T-helper 9 cell (primary cell): ENCODE measurements at places on chromosomes 2 and 18.

DNA sequence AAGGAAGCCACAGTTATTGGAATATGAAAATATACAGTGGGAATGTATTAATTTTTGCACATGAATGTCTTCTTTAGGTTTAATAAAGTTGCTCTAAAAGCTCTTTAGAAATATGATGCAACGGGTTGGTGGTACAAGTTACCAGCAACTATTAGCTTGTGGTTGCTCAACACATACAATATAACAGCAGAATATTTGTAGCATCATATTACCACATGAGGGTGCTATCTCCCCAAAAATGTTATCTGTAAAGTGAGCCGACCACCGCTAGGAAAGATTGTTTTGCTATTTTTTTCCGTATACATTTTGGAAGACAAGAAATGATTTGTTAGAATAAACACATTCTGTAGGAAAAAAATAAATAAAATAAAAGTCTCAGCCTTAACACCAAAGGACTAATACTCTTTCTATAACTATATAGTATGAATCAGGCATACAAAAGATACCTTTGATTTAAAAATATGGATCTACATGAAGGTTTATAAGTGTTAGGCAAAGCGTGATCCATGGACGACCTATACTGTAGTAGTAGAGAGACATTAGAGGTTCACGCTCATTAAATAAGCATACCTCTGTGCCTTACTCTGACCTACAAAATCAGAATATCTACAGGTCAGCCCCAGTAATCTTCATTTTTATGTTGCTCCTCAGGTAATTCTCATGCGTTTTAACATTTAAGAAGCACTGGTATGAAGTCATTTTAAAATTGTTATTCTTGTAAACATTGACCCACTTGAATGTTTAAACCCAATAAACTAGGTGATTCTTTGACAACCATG is 1110.6 kb upstream of the ACVR2A start:
- no peak for DNase-seq

GRCh38 chr2:219718066-219718465 is 90.6 kb downstream of the SLC4A3 start:
- DNase-seq: no peak

DNA sequence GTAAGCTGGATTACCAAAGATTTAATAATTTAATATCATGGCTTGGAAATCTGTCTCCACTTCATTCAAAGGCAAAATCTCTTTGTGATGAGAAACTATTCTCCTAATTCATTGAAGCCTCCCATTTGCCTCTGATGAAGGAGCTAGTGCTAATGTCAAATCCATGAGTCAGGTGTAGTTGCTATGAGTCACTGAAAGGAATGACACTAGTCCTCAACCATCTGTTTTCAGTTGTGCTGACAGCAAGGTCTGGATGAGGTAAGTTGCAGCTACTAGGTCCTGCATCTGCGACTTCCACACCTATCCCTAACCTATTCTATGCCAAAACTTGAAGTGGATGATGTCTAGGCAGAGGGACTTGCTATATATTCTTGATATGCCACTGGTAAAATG is 324.0 kb upstream of the UBE2E3 start:
- no peak for DNase-seq

DNA sequence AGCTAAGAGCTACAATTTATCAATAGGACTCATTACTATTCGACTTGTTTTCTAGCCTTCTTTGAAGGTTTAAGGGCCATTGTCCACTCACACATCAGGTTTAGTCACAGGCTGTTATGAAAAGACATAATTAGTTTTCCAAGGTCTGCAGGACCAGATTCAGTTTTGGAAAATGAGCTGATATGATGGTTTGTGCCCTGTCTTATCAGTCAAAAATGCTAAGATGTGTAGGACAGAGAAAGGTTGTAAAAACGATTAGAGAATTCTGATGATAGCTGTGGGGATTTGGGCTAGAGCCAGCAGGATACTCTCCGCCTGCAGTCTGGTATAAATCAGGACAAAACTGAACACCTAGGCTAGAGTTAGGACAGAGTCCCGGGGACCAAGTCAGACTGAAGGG is 213.3 kb downstream of the LRRTM1 start:
- no peak for DNase-seq

DNA sequence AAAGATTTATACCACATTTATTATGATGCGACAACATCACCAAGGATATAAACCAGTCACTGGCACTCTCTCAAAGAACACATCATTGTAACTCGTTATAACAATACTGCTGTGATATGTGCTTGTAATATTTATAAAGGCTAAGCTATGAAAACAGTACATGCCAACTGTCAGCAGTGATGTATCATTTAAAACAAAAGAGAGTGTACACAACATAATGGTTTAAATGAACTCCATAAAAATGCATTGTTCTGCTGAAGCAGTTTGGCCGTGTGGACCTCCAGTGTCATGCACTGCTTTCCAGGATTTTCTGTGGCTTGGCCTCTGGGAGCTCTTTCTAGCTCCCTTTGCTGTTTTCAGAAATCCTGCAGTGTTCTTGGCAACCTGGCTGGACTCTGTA is 215.6 kb downstream of the MTX2 start:
- DNase-seq: no peak

GRCh38 chr2:131039908-131040660 is 53.2 kb downstream of the FAM168B start:
- DNase-seq: no peak

DNA sequence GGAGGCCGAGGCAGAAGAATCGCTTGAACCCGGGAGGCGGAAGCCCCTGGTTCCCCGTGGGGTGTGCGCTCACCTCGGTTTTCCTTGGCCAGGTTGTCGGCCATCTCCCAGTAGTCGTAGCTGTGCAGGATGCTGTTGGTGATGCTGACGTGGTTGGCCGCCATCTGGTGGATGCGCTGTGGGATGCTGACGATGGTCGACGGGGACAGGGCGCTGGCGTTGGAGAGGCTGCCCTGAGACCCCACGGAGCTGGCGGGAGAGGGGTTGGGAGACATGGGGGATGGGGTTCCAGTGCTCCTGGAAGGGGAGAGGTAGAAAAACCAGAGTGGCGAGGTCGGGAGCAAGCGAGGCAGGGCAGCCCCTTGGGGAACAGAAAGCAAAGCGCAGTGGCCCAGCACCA is 64.4 kb upstream of the REV1 start:
- DNase-seq: no peak

GRCh38 chr2:218882461-218882816 is 1.8 kb downstream of the WNT10A start:
- DNase-seq: no peak

- DNase-seq: no peak
Observed at GRCh38 chr2:197946562-197946961, 142.2 kb downstream of the PLCL1 start.

- no peak for DNase-seq
Observed at GRCh38 chr2:40394031-40394430, 57.9 kb downstream of the SLC8A1 start.

GRCh38 chr2:146776596-146776995 is 1068.2 kb upstream of the ACVR2A start:
- no peak for DNase-seq

- DNase-seq: no peak
Observed at GRCh38 chr2:151157000-151157735, 104.5 kb downstream of the RBM43 start.

GRCh38 chr2:120548627-120549608 is 186.8 kb upstream of the GLI2 start:
- DNase-seq: no peak

DNA sequence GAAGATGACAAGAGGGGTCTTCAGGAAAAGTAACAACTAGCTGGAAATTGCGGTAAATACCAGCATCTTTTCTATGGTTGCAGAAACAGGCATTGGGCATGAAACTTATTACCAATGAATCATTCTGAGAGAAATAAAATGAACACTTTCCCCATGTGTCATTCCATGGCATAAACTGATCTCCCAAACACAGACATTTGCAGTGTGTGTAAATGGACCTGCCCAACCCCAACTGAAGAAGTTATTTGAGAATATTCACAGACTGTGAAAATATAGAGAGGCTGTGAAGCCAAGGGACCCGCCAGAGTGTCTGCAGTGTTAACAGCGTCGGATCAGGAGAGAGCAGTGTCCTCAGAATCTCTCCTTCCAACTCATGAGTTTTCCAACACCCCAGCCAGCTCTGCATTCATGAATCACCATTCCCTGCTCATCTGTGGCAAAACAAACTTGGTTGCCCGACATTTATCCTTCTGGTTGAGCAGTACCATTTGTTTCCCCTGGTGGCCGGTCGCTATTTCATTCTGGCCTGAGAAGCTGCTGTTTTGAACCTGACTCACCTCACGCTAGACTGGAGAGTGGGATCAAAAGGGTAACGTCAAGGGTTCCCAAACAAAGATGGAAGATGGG is 238.4 kb downstream of the PID1 start:
- no peak for DNase-seq

DNA sequence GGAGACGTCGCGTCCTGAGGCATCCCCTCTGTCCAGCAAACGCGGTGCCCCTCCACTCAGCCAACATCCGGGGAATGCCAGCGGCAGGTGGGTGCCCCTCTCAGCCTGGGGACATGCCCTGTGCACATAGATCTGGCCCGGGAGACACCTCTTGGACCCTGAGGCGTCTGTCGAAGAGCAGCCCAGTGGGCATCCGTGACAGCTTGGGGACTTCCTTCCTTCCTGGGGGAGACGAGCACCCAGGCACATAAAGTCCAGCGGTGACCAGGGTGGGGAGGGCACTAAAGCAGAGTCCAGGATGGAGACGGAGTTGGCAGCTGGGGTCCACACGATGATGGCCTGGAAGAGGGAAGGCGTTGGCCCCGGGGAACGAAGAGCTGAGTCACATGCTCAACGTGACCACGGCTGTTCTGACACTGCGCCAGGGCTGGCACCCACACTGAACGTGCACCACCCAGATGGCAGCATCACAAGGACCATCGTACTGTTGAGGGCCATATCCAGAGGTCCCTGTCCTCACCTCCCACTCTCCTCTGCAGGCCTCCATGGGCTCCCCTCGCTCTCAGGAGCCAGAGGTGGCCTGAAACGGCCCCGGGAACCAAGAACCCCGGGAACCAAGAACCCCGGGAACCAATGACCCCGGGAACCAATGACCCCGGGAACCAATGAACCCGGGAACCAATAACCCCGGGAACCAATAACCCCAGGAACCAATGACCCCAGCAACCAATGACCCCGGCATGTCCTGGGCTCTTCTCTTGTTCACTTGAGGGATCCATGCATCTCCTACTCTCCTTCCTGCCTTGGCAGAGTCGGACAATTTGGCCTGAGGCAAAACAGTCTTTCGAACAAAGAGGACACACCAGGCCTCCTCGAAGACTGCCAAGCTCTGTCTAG is 22.6 kb downstream of the HDAC4 start:
- DNase-seq: no peak

- DNase-seq: no peak
Observed at GRCh38 chr2:132733094-132733493, 63.1 kb upstream of the LYPD1 start.

- no peak for DNase-seq
Observed at GRCh38 chr2:52340171-52340570, 1308.2 kb upstream of the NRXN1 start.

- no peak for DNase-seq
Observed at GRCh38 chr2:107730898-107731297, 95.8 kb upstream of the RGPD4 start.

GRCh38 chr2:223008956-223009355 is 43.0 kb upstream of the KCNE4 start:
- no peak for DNase-seq

DNA sequence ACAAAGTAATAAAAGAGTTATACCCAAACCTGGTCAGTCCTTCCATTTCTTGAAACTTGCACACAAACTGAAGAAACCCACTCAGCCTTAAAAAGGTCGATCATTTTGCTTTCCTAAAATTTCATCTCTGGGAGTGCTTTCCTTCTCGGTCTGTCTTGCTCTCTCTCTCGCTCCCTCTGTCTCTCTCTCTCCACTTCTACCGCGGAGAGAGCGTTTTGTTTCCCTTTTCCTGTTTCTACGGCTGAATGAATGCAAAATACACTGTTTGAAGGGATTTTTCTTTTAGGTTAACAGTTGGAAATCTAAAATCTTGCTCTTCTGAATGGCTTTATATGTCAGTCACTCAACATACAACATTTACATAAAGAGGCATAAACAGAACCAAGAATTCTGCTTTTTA is 424.2 kb downstream of the TGIF1 start:
- DNase-seq: no peak

DNA sequence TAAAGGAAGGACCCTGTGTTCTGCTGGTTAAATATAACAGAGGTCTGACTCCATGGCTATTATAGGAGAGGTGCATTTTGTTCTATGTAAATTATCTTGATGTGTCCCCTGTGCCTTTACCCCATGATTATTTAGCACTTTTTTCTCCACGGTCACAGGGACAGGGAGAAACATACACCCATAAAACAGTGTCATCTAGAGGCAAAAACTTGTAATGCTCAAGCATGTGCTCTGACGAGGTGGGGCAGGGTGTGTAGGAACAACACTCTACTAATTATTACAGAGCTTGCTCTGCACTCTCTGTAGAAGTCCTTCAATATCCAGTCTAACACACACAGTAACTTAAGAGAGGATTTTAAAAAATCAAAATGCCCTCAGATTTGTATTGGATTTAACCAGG is 187.9 kb downstream of the NEDD4L start:
- no peak for DNase-seq

GRCh38 chr2:112798979-112799975 is 15.0 kb upstream of the IL1A start:
- DNase-seq: no peak

DNA sequence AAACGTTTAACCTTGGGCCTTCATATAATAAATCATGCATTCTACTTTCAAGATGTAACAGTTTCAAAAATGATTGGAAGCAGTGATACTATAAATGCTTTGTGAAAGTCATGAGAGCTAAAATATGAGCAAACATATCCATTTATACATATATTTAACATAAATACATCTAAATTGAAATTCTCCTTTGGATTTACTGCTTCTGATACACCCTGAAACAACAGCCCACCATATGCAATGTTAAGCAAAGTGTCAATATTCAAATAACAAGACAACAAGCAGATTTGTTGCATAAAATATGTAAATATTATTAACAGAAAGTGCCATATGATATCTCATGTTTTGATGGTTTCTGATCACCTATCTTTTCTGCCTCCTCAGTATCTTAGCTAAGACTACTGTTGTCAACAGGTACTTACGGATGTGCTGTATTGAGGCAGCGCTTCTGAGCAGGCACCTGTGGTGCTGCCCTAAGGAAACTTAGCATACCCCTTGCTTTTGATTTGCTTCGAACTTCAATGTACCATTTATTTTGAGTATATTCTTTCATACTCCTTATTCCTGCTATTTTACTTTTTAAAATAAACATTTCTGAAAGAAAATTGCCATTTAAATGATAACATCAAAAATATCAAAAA is 6.1 kb downstream of the FIGN start:
- no peak for DNase-seq

- peak; percentile 3 for DNase-seq
Observed at GRCh38 chr2:55168221-55169154, 63.6 kb downstream of the CLHC1 start.
